ENCODE measurements at places on chromosomes 12 and 14.

GRCh38 chr12:123105211-123105826 is 45.6 kb downstream of the PITPNM2 start:
- no peak for DNase-seq

GRCh38 chr14:55914771-55915170 is 203.4 kb upstream of the PELI2 start:
- no peak for DNase-seq

- DNase-seq = no peak
Observed at GRCh38 chr14:77123381-77124325, 17.9 kb downstream of the ZDHHC22 start.

- DNase-seq = no peak
Observed at GRCh38 chr12:6539314-6539682, 5.0 kb downstream of the GAPDH start.

GRCh38 chr14:103127861-103128598 is 4.8 kb downstream of the TNFAIP2 start:
- no peak for DNase-seq

GRCh38 chr12:79183926-79184325 is 319.4 kb downstream of the SYT1 start:
- no peak for DNase-seq

DNA sequence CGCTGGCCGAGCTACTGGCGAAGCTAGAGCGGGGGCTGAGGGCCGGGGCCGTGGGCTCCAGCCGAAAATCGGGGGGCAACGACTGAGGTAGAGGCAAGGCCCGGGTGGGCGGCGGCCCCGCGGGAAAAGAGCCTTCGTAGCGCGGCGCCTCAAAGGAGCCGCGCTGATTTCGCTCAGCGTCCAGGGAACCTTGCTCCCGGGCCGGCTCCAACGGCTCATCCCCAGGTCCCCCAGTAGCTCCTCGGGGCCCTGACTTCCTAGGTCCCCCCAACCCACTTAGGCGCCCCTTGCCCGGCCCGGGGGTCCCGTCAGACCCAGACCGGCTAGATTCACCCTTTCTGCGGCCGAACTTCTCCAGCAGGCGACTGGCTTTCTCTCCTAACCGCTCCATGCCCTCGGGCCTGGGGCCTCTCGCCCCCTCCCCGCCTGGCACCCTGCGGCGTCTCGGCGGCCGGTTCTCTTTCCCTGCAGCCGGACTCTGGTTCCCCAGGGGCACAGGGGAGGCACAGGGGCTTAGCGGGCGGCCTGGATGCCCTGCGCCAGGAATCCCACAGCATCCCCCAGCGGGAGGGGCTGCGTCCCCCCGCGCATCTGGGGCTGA is 375 bp downstream of the AJUBA start:
- DNase-seq = no peak

DNA sequence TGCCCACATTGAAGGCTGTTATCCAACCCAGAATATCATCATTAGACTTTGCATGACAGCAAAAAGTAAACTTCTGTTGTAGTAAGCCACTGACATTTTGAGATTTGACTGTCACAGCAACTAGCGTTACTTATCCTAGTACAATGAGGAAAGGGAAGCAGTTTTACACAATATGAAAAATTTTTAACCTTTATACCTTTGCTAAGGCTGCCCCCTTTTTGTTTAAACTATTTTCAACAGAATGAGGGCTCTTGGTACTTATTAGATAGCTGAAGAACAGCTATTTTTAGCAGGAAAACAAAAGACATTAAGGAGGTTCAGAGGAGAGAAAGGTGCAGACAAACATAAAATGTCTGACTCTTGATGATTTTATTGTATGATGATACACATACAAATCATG is 23.4 kb upstream of the TMX1 start:
- DNase-seq = no peak

DNA sequence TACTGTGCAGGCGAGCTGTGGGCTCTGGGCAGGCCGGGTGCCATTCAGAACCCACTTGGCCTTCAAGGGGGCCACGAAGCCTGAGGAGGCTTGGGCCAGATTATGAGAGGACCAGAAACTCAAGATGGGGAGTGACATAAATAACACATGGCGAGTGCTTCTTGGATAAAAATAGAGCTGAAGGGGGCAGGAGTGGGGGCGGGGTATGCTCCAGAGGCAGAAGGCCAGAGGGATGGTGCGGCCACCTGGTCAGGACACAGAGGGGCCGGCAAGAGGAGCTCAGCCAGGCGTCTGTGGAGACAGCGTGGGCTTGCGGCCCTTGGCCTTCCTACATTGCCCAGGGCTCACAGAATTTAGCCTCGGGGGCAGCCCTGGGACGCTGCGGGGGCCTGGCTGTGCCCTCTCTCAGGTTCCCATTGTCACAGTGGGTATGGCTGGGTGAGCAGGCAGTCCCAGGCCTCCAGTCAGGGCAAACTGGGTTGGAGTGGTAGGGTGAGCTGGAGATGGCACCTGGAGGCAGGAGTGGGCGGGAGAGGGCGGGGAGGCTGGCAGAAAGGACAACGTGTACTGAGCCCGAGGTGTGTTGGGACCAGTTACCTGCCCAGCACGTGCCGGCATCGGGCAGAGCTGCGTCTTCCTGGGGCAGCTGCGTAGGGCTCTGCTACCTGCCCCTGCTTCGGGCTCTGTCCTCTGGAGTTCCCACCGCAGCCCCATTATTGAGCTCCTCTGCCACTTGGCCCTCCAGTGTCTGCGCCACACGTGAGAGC is 7.4 kb upstream of the SLC25A29 start:
- no peak for DNase-seq

- no peak for DNase-seq
Observed at GRCh38 chr14:98501836-98502235, 770.2 kb downstream of the BCL11B start.

GRCh38 chr14:59214702-59215302 is 26.3 kb downstream of the DAAM1 start:
- DNase-seq = no peak

DNA sequence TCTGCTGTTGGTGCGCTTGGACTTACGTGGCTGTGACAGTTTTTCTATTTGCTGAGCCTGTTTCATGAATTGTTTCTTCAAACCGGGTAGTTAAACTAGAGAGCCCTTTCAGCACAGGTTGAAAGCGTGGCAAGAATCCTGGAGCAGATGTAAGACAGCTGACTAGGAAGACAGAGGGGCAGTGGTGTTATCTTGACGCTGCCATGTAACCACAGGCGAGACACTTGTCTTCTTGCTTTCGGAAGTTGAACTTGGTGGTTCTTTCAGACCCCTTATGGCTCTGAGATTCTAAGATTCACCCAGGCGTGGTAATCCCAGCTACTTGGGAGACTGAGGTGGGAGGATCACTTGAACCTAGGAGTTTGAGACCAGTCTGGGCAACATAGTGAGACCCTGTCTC is 4.3 kb downstream of the EMP1 start:
- no peak for DNase-seq

- DNase-seq = no peak
Observed at GRCh38 chr12:80056232-80056631, 43.1 kb upstream of the OTOGL start.

GRCh38 chr14:58947156-58947555 is 241.3 kb upstream of the DAAM1 start:
- no peak for DNase-seq

GRCh38 chr12:48862760-48863159 is 2.9 kb downstream of the RND1 start:
- DNase-seq = no peak

DNA sequence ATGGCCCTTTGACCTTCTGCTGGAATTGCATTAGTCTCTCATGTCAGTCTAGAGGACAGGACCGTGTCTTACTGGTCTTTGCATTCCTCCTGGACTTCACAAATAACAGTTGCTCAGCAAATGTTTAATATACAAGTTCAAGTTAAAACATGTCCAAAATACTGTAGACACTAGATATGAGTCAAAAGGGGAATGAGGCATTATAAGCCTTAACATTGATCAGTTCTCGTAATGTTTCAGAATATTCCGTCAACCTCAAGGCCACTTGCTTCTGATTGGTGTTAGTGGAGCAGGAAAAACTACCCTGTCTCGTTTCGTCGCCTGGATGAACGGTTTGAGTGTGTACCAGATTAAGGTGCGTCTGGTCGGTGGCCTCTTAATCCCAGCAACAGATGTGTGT is 59.9 kb downstream of the HSP90AA1 start:
- no peak for DNase-seq

DNA sequence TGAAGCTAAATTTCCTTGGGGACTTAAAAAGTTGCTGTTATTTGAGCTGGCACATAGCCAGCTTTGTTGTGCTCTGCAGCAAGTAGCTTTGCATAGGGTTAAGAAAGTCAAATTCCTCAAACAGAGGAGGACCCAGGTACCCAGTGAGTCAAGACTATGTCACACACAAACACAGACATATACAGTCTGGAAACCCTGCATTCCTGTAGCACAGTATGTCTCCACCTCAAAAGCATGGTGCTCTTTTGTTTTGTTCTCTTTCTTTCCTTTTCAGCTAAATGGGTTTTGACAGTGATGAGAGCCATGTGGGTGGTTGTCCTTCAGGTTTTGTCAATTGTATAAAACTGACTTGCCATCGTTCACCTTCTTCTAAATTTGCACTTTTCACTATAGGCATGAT is 179.6 kb upstream of the DIO2 start:
- no peak for DNase-seq

DNA sequence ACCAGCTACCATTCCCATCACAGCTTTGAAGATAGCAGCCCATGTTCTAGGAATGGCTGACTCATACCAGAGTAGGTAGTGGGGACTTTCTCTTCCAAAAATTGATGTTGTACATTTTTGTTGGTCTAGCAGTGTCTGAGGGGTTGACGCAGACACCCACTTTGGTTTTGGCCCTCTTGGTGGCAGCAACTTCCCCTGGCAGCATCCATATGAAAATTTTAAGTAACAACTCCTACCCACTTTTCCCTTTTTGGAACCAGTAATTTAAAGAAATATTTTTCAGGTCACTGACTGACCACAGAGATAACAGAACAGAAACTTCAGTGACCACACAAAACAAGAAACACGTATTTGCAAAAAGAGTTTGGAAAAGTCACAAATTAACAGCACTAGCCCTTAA is 162.0 kb upstream of the TMCC3 start:
- DNase-seq = no peak

DNA sequence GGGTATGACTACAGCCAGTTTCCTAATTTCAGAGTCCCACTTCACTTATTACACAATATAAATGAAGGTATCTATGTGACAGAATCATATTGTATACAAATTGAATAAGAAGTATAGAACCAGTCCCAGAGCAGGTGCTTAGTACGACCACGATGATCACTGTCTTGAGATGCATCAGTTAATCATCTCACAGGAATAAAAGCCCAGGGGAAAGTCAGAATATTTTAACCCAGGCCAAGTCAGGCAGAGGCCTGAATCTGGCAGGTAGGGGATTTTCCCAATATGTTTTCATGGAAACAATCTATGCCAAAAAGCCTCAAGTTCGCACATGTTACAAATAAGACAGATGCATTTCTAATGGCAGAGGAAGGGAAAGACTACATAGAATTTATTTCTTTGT is 758.4 kb downstream of the BCL11B start:
- DNase-seq = no peak

GRCh38 chr14:51479584-51480325 is 172.0 kb upstream of the FRMD6 start:
- no peak for DNase-seq

- no peak for DNase-seq
Observed at GRCh38 chr14:48723841-48724495, 862.2 kb downstream of the RPS29 start.

- no peak for DNase-seq
Observed at GRCh38 chr14:24692382-24693352, 58.7 kb upstream of the GZMB start.

DNA sequence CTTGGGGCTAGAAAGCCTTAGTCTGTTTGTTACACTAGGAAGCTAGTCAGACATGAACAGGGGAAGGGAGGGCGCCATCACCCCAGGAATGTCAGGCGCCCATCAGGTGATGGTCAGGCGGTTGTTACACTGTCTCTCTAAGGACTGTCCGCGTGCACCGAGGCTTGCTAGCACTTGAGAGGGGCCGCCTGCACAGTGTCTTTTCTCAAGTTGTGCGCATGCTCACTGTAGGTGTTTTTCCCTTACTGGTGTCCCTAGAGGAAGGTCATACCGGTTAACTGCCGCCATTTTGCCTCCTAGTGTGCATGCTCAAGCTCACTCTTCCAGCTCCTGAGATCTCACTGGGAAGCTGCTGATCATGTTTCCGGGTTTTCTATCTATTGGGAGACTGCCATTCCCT is 855.0 kb upstream of the TMEM132C start:
- DNase-seq = no peak

- no peak for DNase-seq
Observed at GRCh38 chr12:105819549-105819948, 319.2 kb downstream of the NUAK1 start.

- DNase-seq = no peak
Observed at GRCh38 chr12:124764870-124765580, 98.6 kb downstream of the SCARB1 start.

DNA sequence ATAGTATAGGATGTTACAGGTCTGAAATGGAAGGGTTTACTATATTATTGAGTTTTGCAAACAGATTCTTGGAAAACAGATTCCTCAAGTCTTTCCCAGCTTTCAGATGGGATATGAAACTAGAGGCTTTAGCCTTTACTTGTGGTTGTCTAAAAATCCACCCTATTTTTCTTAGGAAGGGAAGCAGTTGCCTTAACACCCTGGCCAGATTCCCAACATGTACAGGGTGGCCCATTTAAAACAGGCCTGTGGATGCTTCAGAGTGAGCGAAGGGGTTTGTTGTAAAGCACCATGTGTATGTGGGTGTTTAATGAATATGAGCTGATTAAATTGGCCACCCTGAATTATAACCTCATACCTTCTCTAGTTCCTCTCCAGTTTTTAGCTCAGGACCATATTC is 415.9 kb downstream of the ZFP36L1 start:
- no peak for DNase-seq

DNA sequence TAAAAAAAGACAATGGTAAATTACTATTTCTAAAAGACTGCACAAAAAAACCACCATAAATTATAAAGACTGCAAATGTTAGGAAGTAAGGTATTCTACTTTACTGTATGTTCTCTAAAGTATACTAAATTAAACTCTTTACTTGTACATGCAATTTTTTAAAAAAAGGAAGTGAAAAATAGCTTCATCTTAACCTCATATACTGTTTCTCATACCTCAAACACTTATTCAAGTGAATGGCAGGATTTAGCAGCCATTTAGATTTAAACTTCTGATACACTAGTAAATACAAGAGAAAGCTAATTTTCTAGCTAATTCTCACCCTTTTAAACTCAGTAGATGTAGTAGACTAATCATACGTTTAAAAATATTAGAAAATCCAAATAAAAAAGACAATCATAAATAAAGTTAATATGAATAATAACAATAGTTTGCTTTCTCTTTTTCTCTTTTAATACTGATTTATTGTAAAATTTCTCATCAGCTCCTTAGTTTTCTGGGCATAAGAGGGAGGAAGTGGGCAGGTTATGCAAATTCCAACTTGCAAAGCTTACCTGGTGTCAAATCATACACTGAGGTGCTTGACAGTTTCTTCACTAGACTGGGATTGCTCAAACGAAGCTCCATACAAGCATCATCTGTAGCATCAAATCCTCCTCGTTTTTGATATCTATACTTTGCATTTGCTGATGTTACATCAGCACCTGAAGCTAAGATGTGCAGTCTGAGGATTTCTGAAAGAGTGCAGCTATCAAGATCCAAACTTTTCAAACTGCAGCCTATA is 71.0 kb upstream of the CFL2 start:
- DNase-seq = no peak

Measured in stimulated activated CD8-positive, alpha-beta memory T cell treated with anti-CD3 and anti-CD28 coated beads, Interleukin-7, amount 100 ng/mL, for 1 hour (primary cell).